ENCODE measurements at places on chromosomes 1 and 21. TPM values are rescaled to one million over a fixed set of nuclear protein-coding genes. Genes with fewer than 3 reads are reported as not detected.
A peak's percentile ranks its signal among the peaks of the same experiment; 100 is the strongest.

GRCh38 chr1:216390956-216391355, 32.3 kb downstream of the USH2A start:
- H3K27ac ChIP-seq = no peak overlapping the region
- H3K4me1 ChIP-seq = no peaks in the 10 kb centered on the region
- no peaks in the 10 kb centered on the region for H3K36me3 ChIP-seq
- peaks cover 45% of the 10 kb centered on the region for H3K27me3 ChIP-seq
- no peak for DNase-seq

GRCh38 chr1:214277704-214278635, 3.0 kb upstream of the SMYD2 start:
- peaks cover 39% of the 10 kb centered on the region for H3K4me1 ChIP-seq
- H3K36me3 ChIP-seq = peaks cover 2% of the 10 kb centered on the region
- H3K4me3 ChIP-seq = peak overlapping the region; percentile 15
- H3K27me3 ChIP-seq = no peaks in the 10 kb centered on the region

GRCh38 chr1:108913105-108913948, 36.5 kb downstream of the GPSM2 start:
- no peak for DNase-seq
- peaks cover 9% of the 10 kb centered on the region for H3K36me3 ChIP-seq

DNA sequence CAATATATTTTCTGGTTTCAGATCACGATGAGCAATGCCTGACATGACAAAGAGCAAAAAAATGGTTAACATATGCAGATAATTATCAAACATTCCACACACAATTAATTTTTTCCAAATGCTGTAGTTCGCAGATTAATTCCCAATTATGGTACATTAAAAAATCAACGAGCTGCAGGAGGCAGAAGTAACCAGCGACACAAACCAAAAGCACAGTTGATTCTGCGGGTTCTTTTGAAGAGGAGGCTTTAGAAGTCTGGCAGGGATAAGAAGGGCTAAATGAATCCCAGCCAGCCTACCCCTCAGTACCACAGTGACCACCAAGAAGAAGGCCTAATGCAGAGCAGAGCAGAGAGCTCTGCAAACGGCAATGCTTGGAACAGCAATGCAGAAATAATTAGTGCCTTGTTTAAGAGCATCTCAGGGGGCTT, 17.0 kb upstream of the KNCN start:
- H3K27me3 ChIP-seq = no peaks in the 10 kb centered on the region
- H3K4me3 ChIP-seq = no peak overlapping the region
- peaks cover 20% of the 10 kb centered on the region for H3K36me3 ChIP-seq
- DNase-seq = no peak
- no peaks in the 10 kb centered on the region for H3K4me1 ChIP-seq
- no peak overlapping the region for H3K27ac ChIP-seq

DNA sequence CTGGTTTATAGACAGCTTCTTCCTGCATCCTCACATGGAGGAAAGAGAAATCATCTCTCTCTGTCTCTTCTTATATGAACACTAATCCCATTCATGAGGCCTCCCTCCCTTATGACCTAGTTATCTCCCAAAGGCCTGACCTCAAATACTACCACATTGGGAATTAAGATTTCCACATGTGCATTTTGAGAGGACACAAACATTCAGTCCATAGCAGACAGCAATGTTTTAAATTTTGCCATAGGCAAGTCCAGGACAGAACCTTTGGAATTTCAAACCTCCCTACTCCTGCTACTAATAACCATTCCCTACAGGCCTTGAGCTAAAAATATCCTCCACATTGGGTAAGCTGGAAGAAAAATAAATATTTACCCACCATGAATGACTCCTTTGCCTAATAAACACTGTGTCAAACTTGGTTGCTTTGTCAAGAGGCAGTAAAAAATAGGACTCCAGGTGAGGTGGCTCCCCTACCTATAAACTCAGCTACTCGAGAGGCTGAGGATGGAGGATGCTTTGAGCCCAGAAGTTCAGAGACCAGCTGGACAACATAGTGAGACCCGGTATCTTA, 113.7 kb downstream of the ZNF281 start:
- no peak for DNase-seq
- peak overlapping the region; percentile 50 for H3K27ac ChIP-seq
- no peaks in the 10 kb centered on the region for H3K36me3 ChIP-seq
- no peak overlapping the region for H3K4me3 ChIP-seq

- H3K27me3 ChIP-seq = no peaks in the 10 kb centered on the region
- no peaks in the 10 kb centered on the region for H3K4me1 ChIP-seq
- no peak overlapping the region for H3K27ac ChIP-seq
Observed at GRCh38 chr1:74969566-74970135, 164.5 kb upstream of the LHX8 start.

DNA sequence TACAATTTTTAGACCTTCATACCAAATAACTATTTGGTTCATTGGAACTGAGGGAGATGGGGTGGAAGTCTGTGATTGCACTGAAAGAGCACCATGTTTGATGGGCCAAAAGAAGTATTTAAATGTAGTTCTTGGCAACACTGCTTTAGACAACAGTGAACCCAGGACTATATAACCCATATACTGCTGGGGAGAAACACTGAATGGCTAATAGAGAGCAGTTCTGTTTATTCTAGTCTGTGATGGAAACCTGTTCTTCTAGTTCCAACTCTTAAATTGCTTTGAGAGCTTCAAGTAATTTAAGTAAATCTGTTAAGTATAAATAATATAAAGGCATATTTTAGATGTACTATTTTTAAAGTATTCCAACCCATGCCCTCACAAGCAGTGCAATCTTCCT, 96.3 kb downstream of the NIBAN1 start:
- H3K4me3 ChIP-seq = no peak overlapping the region
- DNase-seq = no peak
- H3K36me3 ChIP-seq = no peaks in the 10 kb centered on the region
- H3K4me1 ChIP-seq = peaks cover 3% of the 10 kb centered on the region
- peaks cover 6% of the 10 kb centered on the region for H3K27me3 ChIP-seq

The RRP15 gene
- total RNA-seq = 20.3 TPM

The HSD11B1 gene
- not detected for total RNA-seq

The SEMA4A gene
- 1.8 TPM for total RNA-seq

The TCHHL1 gene
- total RNA-seq = not detected
